ENCODE measurements at places on chromosomes 12 and 14.

DNA sequence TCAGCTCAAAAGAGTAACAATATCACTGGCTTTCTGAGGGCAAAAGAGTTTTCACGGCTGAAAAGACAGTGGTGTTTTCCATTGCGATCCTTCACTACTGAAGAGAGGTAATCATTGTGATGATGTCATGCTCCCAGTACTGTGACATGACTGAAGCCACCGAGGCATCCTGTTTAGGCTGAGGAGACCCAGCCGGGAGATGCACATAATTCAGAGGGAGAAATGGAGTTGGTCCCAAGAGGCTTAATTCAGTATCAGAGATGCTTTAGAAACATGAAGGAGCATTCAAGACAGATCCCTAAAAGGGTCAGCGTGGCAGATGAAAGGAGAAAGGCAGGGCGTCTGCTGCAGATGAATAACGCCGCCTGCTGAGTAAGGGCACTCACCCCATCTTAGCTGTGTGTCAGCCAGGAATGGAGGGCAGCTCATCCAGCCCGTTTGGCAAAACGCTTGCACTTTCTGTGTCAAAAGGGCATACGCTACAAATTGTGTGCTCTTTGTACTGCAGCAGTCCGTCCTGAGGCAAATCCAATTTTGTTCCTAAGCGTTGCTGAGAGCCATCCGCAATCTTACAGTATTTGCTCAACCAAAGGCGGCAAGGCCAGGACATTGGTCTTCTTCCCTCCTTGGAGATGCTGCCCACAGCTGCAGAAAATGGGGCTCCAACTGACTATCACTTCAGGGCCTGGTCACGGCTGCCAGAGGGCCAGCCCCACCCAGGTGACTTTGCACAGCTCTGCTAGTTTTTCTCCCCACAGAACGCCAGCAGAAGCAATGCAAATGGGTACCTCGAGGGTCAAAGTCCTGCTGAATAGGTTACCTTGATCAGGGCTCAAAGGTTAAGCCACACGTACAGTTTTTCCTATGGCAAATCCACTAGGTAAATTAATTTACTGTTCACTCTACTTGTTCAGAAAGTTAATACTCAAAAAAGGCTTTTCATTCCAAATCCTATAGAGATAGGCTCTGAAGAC is 23.5 kb downstream of the CCDC92 start:
- ATAC-seq: no peak

DNA sequence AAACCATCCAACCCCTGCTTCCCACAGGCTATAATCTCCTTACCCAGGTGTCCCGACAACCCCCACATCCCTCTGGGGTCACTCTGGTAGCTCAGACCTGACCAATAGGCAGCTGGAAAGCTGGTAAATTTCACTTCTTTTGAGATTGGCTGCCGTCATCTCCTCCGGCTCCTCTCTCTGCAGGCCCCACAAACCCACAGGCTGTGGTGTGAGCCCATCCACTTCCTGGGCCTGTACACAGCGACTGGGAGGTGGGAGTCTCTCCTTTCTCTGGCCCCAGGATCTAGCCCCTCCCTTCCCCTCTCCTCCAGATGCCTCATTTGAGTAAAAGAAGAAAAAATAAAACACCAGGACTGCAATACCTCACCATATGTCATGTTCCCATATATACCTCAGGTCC is 709 bp downstream of the INHBC start:
- no peak for ATAC-seq

- peak; percentile 69 for ATAC-seq
Observed at GRCh38 chr14:22200977-22201605, 387.9 kb downstream of the DAD1 start.

GRCh38 chr12:111314953-111315539 is 53.8 kb downstream of the PHETA1 start:
- ATAC-seq: no peak

GRCh38 chr14:81062816-81063215 is 107.4 kb downstream of the TSHR start:
- no peak for ATAC-seq

DNA sequence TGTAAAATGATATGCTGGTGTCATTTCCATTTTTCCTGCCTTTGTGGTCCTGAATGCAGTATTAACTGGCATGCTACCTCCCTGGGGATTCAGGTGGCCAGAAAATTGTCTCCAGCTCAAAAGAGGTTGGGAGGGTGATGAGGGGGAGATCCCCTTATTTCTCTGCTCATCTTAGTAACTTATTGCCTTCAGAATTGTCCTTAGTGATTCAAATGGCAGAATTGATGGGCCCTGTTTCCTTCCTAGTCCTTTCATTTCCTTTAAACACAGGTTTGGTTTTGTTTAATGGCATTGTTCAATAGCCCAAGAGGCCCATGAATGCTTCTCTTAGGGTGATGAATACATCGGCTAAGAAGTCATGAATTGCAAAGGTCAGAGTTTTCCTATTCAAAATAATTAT is 207.0 kb downstream of the SLC41A2 start:
- ATAC-seq: no peak

DNA sequence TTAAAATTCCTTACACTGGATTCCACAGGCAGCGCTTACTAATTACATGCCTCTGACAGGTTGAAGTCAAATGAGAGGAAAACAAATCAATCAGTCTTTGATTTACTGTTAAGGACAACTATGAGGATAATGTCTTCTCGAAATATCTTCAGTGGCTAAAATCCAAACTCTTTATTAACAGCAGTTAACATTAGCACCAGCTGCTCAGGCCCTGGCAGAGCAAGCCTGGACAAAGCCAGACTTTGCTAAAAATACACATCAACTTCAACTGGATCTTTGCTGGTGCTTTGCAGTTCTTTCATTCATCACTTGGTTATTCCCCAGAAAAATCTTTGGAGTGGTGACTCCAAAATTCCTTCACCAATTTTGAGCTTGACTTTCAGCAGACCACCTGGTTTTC is 98.7 kb downstream of the HECTD4 start:
- ATAC-seq: peak; percentile 44

GRCh38 chr14:84399296-84399910 is 1130.5 kb upstream of the FLRT2 start:
- ATAC-seq: no peak

DNA sequence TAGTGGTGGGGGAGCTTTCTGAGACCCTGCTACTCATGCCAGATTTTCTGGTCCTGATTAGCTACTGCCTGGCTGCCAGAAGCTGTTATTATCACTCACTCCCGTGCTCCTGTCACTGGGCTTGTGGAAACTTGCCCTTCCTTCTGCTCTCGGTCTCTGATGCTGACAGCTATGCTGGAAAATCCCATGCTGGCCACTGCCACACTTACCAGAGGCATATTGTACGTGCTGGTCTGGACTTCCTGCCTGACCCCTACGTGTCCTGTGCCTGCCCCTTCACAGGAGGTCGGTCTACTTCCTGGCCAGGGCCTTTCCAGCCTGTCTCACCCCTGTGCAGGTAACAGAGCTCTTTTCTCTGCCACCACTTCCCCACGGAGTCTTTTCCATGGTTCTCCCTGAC is 149.4 kb upstream of the PLEKHG7 start:
- peak; percentile 81 for ATAC-seq

DNA sequence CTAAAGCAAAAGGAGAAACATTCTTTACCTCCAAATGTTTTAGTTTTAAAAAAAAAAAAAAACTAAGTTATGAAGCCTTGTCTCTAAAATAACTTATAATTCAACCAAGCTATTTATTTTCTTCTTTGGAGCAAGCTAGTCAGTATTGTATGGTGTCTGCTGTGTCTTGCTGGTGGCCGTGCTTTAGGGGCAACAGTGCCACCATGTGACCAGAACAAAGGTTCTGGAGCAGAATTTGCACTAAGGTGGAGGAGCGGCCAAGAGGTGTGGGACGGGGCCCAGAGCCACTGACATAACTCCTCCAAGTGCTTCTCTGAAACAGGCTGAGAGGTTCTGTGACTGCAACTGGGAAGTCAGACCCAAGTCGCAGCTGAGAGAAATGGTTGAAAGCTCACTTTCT is 4.5 kb downstream of the FICD start:
- ATAC-seq: no peak

DNA sequence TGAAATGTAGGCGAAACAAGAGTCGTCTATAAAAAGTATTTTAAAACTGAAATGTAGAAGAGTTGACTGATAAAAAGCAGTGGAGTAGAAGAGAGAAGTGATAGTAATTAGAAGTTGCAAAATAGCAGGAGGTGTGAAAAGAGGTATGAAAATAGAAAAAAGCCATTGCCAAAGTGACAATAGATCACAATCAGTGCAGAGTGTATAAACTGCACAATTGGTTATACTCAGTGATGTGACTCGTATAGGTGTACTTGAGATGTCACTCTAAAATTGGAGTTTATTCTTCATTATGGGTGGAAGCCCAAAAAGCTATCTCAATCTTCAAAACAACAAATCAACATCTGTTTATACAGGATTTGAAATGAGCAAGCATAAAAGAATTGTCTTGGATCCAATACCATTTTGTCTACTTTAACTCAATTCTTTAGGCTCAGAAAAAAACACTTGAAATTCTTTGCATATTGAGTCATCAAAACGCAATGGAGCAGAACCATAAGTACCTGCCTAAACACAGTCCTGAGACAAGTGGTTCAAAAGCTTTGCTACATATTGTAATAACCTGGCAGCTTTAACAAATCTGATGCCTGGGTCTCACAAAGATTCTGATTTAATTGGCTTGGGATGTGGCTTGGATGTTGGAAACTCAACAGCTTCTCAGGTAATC is 8.8 kb downstream of the IKBIP start:
- peak; percentile 95 for ATAC-seq

- ATAC-seq: no peak
Observed at GRCh38 chr14:29054119-29054518, 287.5 kb downstream of the FOXG1 start.

GRCh38 chr12:19154686-19155085 is 25.2 kb downstream of the PLEKHA5 start:
- ATAC-seq: no peak

DNA sequence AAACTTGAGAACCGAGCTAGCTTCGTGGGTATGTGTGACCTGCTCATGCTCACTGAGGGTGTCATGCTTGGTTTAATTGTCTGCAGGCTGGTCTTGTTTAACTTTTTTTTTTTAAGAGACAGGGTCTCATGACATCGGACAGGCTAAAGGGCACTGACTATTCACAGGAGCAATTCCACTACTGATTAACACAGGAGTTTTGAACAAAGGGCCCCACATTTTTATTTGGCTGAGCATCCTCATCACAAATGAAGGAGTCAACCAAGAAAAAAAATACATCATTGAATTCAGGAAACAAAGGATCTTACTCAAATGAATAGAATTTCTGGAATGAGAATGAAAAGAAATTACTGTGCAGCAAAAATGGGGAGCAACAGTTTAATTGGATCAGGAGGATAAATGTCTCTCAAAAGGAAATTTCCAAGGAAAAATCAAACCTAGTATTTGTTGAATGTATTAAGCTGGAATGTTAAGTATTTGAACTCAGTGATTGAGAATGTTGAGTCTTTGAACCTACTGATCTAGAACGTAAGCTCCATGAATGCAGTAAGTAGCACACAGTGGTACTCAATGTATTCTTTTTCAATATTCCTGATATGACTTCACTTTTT is 20.8 kb upstream of the PYROXD1 start:
- ATAC-seq: no peak

All from esophagus mucosa (tissue), 1 donor.